ENCODE measurements at places on chromosomes 6 and 20. TPM values are rescaled to one million over a fixed set of nuclear protein-coding genes. Genes with fewer than 3 reads are reported as not detected.

RCAN2 gene
- not detected for total RNA-seq

DNMT3B gene
- total RNA-seq, result 18.1 TPM

NKX2-4 gene
- not detected for total RNA-seq

ETV7 gene
- total RNA-seq, result not detected

FAM209B gene
- not detected for total RNA-seq

PHACTR1 gene
- total RNA-seq, result 15.4 TPM

PHACTR3 gene
- not detected for total RNA-seq

SCAF8 gene
- 50.0 TPM for total RNA-seq

TGM2 gene
- total RNA-seq, result 0.18 TPM

Measured in OCI-LY7 (cell line).